ENCODE measurements at places on chromosomes 6 and 20.

DNA sequence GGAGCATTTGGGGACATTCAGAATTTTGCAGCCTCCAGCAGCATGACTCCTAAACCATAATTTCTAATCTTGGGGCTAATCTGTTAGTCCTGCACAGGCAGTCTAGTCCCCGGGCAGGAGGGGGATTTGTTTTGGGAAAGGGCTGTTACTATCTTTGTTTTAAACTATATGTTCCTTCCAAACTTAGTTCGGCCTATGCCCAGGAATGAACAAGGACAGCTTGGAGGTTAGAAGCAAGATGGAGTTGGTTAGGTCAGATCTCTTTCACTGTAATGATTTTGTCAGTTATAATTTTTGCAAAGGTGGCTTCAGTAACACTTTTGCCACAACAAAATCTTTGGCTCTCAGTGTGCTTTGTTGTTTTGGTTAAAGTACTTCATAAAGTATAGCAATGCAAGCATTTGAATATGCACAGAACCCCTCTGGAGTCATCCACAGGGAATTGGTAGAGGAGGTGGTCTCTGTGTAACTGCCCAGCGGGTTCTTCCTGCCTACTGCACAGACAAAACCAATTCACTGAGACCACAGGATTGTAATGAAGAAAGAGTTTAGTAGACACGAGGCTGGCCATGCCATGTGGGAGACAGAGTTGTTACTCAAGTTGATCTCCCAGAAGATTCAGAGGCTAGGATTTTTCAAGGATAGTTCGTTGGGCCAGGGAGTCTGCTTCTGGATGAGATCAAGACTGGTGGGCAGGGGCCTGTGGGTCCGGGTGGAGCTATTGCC is 224.1 kb upstream of the MYLIP start:
- no peak for DNase-seq

- no peak for DNase-seq
These were observed 324.3 kb downstream of the QKI start for GRCh38 chr6:163738725-163739407.

DNA sequence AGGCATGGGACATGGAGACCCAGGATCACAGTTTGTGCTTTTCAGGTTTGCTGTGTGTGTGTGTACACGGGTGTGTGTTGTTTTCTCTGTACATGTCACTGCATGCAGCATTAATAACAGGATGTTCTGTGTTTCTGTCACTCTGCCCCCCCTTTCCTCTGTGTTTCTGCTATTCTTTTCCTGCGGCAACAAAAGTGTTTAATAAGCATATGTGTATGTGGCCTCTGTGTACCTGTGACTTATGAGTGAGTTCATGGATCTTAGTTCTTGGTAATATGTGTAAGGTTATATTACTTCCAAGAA is 9.8 kb downstream of the SYNGAP1 start:
- no peak for DNase-seq

DNA sequence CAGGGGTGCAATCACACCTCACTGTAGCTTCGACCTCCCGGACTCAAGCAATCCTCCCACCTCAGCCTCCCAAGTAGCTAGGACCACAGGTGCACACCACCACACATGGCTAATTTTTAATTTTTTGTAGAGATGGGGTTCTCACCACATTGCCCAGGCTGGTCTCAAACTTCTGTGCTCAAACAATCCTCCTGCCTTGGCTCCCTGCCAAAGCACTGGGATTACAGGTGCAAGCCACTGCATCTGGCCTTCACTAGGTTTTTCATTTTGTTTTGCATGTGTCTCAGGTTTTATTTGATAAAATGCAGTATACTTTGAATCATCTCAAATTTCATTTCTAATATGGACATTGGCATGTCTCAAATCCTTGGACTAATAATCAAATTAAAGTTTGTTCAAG is 98.7 kb downstream of the SLC16A10 start:
- DNase-seq: no peak

GRCh38 chr6:132843316-132844035 is 29.1 kb downstream of the RPS12 start:
- no peak for DNase-seq

DNA sequence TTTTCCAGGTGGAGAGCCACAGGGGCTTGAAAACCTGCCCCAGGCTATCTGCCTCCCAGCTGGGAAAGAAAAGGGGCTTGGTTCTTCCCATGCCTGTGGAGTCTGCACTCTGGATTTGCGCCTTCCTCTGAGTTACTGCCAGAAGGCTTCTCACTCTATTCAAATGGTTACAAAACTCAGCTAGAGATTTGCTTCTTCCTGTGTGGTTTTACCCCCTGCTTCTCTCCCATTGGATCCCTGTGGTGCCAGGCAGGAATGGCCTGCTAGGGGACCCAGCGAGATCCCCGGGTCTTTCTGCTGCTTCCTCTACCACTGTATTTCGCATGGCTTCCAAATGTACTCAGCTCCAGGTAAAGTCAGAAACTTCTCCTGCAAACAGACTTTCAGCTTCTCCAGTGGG is 192.0 kb upstream of the HS3ST5 start:
- DNase-seq: no peak

- DNase-seq: no peak
These were observed 98.3 kb downstream of the SOD2 start for GRCh38 chr6:159594750-159595117.

- no peak for DNase-seq
These were observed 24.2 kb downstream of the EDN3 start for GRCh38 chr20:59324521-59325141.

- no peak for DNase-seq
These were observed 4.3 kb downstream of the MEI4 start for GRCh38 chr6:77656999-77657764.

DNA sequence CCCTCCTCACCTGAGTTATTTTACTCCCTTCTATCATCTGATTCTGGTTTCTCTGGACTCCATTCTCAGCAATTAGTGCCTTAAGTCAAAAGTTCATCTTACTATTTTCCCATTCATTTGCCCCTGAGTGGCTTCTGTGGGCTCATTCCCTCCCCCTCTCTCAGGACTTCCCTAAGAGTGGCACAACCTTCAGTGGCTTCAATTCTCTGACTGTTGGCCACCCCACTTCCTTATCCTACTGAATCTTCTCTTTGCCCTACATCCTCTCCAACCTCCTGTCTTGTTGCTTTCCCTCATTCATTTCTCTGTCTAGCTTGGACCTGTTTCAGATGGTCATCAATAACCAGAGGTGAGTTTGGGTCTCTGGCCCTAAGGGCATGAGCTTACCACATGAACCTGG is 61.1 kb upstream of the GLP1R start:
- no peak for DNase-seq

- no peak for DNase-seq
These were observed 4.7 kb downstream of the RTEL1 start for GRCh38 chr20:63662813-63663189.

DNA sequence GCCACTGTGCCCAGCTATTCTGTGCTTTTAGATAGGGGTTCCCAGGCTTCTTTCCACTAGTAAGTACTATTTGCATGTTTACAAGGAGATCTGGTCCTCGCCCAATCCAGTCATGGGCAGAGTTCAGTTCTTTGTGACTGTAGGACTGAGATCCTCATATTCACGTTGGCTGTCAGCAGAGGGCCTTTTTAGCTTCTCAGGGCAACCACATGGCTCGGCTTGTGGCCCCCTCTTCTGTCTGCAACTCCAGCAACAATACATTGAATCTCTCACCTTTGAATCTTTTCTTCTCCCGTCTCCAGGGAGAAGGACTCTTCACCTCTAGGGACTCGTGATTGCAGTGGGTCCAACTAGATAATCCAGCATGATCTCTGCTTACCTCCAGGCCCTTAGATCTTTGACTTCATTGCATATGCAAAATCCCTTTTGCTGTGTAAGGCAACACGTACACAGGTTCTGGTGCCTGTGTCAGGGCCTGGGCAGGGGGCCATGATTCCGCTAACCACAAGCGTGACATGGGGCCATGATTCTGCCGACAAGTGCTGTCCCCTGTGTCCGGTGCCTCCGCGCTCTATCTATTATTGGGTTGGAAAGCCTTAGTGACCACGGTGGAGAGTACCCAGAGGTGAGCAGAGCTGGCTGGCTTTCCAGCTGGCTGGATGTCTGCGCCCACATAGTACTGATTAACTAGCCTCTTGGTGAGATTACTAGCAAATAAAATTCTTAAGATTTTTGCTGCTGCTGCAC is 5.1 kb downstream of the CCR6 start:
- no peak for DNase-seq

DNA sequence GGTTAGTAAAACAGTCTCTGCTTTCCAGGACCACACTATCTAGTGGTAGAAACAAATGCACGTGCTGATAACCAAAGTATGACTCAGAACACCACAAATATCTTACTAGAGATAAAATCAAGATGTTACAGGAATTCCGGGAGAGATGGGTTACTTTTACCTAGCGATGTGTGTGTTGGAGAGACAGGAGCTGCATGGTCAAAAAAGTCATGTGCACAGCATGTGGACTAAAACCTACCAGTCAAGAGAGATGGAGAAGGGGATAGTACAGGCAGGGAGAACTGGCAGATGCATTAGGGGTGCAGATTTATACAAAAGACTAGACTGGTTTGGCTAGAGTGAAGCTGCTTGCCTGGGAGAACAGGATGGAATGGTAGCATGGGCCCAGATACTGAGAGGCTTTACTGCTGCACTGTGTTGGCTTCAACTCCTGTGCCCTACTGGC is 75.3 kb upstream of the MRAP2 start:
- no peak for DNase-seq

GRCh38 chr6:153858529-153858928 is 180.5 kb upstream of the OPRM1 start:
- no peak for DNase-seq

- peak; percentile 72 for DNase-seq
These were observed 221.8 kb downstream of the FRK start for GRCh38 chr6:115838763-115839401.

- no peak for DNase-seq
These were observed 22.8 kb downstream of the OR2A4 start for GRCh38 chr6:131678442-131678841.

- DNase-seq: peak; percentile 58
These were observed 18.3 kb downstream of the BPIFB1 start for GRCh38 chr20:33301192-33301930.

GRCh38 chr6:36246506-36247268 is 23.2 kb upstream of the PNPLA1 start:
- DNase-seq: no peak

GRCh38 chr6:10621847-10622246 is 72.6 kb downstream of the C6orf52 start:
- no peak for DNase-seq

GRCh38 chr6:33790379-33790778 is 1.4 kb upstream of the LEMD2 start:
- no peak for DNase-seq

DNA sequence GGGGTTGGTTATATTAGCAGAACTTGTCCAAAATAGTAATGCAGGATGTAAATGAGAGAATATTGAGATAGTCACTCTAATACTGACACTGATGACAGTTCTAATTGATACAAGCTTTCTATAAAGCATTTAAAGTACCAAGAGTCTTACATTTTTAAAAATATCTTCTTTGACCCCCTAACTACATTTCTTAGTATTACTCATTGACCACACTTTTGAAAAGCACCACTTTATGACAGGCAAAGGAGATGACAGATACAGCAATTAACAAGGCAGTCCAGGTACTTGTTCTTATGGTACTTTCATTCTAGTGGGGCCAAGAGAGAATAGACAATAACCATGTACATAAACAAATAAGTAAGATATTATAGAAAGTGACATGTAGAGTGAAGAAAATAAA is 139.4 kb upstream of the EYA4 start:
- no peak for DNase-seq

GRCh38 chr20:43167615-43168014 is 22.1 kb downstream of the PTPRT start:
- no peak for DNase-seq

GRCh38 chr6:110354153-110354552 is 4.0 kb downstream of the METTL24 start:
- DNase-seq: no peak

- DNase-seq: no peak
These were observed 55.6 kb downstream of the KCNB1 start for GRCh38 chr20:49426873-49427272.

DNA sequence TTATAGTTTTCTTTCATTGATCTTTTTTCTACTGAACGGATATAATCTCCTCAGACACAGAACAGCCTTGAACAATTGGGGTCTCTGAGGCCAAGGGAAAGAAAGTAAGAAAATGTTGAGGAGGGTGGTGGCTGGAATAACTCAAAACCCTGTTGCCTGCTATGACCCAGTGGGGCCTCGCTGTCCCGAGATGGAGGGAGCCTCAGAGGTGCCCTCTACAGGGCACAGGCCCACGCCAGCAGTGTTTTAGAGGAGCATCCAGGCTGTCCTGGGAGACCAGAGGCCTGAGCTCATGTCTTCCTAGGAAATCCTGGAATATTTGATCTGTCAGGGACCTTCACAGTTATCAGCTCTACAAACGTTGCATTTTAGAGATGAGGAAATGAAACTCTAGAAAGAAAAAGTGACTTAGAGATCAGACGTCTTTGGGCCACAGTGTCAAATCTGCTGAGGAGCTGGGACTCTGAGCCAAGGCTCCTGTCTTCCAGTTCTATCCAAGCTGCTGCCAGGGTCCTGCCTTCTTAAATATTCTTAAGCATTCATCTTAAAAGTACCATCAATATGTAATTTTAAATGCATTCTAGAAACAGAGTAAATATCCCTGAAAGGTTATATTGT is 26.3 kb downstream of the ALDH5A1 start:
- peak; percentile 80 for DNase-seq

- no peak for DNase-seq
These were observed 341.1 kb downstream of the NRN1 start for GRCh38 chr6:5665667-5666066.
